ENCODE measurements at places on chromosomes 2 and 18. TPM values are rescaled to one million over a fixed set of nuclear protein-coding genes. Genes with fewer than 3 reads are reported as not detected.

DNA sequence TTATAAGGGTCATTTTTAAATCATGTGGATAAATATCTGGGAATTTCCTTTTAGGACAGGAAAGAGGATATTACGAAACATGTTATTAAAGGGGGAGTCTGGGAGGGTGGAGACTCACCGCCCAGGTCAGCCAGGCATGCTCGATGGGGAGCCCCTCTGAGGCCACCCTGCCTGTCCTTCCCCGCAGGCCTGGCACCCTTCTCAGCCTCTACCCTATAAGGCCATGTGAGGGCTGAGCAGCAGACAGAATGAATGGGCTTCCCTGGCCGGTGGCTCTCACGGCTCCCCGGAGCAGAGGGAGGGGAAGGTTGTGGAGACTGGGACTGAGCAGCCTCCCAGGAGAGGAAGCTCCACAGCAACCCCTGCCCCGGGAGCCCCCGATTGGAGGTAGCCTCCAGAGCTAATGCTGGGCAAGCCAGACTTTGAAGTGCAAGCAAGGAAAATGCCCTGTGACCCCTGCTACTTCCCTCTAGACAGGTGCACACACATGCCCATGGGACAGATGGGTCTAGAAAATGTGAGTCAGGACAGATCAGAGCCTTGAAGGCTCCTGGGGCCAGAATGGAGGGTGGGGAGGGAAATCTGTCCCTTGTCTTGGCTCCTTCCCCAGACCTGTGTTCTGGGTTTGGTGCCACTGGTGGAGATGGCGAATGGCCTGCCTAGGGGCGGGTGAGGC lies 13.2 kb upstream of the ARMC9 start:
- H3K27ac ChIP-seq, result no peak overlapping the region
- no peaks in the 10 kb centered on the region for H3K4me1 ChIP-seq
- peaks cover 11% of the 10 kb centered on the region for H3K27me3 ChIP-seq

GRCh38 chr2:120983344-120983743 lies 247.7 kb downstream of the GLI2 start:
- H3K4me3 ChIP-seq, result no peak overlapping the region
- DNase-seq, result no peak
- H3K27ac ChIP-seq, result no peak overlapping the region
- no peaks in the 10 kb centered on the region for H3K36me3 ChIP-seq

GRCh38 chr2:113910110-113910717 lies 20.3 kb downstream of the ACTR3 start:
- H3K4me3 ChIP-seq, result no peak overlapping the region
- H3K4me1 ChIP-seq, result peaks cover 73% of the 10 kb centered on the region
- peak; percentile 85 for DNase-seq
- peak overlapping the region; percentile 84 for H3K27ac ChIP-seq
- H3K27me3 ChIP-seq, result no peaks in the 10 kb centered on the region

DNA sequence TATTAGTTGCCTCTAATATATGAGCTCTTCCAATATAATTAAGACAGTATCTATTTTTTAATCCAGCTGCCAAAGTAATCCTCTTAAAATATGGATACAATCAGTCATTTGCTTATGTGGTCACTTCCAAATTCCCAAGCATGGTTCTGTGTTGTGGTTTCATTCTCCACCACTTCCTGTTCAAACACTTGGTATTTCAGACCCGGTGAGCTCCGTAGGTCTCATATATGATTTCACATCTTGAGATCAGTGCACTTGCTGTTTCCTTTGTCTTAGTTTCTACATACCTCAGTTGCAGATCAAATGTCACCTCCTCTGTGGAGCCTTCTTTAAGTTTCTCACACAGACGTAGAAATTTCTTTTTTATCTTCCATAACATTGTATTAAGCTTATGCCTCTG lies 254.2 kb downstream of the KCNS3 start:
- no peak for DNase-seq
- H3K27me3 ChIP-seq, result peaks cover 3% of the 10 kb centered on the region
- H3K36me3 ChIP-seq, result no peaks in the 10 kb centered on the region
- no peaks in the 10 kb centered on the region for H3K4me1 ChIP-seq

DNA sequence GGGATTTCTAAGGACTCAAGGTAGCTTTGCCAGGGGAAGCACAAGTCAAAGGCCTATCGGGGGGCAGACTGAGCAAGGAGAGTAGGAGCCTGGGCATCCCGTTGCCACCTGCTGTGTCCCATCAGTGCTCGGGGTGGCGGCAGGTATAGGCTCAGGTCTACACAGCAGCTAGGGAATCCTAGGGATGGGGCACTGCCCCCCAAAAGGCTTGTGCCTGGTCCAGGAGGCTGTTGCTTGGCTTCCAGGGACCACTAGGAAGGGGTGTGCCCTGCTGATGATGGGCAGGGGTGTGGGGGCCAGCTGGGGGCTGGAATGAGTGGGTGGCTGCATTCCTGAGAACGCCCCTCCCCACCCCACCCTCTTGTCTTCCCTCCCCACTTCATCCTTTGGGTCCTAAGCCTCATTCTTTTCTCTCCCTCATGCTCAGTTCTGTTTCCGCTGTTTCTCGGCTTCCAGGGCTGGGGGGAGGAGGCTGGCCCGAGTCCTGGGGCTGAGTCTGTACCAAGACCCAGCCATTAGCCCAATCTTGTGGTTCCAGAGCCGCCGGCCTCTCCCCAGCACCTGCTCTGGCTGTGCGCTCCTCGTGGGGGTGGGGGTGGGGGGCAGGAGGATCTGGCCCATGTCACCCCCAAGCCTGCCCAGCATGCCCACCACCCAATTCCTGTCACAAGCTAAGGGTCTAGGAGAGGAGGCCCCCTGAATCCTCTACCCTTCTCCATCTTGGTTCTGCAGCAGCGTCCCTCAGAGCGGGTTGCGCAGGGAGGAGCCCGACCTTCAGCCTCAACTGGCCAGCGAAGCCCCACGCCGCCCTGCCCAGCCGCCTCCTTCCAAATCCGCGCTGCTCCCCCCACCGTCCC lies 12.8 kb downstream of the SPEG start:
- H3K27me3 ChIP-seq, result peaks cover 18% of the 10 kb centered on the region
- H3K36me3 ChIP-seq, result no peaks in the 10 kb centered on the region
- H3K4me3 ChIP-seq, result no peak overlapping the region
- H3K4me1 ChIP-seq, result peaks cover 4% of the 10 kb centered on the region
- no peak for DNase-seq

- H3K36me3 ChIP-seq, result peaks cover 46% of the 10 kb centered on the region
- no peaks in the 10 kb centered on the region for H3K4me1 ChIP-seq
- DNase-seq, result no peak
- no peaks in the 10 kb centered on the region for H3K27me3 ChIP-seq
Measured at GRCh38 chr18:22946846-22947245, 13.7 kb downstream of the RBBP8 start.

GRCh38 chr18:63539904-63540510 lies 2.2 kb upstream of the SERPINB12 start:
- H3K4me1 ChIP-seq, result no peaks in the 10 kb centered on the region
- H3K27me3 ChIP-seq, result peaks cover 9% of the 10 kb centered on the region
- no peak overlapping the region for H3K4me3 ChIP-seq
- DNase-seq, result no peak
- no peaks in the 10 kb centered on the region for H3K36me3 ChIP-seq

DNA sequence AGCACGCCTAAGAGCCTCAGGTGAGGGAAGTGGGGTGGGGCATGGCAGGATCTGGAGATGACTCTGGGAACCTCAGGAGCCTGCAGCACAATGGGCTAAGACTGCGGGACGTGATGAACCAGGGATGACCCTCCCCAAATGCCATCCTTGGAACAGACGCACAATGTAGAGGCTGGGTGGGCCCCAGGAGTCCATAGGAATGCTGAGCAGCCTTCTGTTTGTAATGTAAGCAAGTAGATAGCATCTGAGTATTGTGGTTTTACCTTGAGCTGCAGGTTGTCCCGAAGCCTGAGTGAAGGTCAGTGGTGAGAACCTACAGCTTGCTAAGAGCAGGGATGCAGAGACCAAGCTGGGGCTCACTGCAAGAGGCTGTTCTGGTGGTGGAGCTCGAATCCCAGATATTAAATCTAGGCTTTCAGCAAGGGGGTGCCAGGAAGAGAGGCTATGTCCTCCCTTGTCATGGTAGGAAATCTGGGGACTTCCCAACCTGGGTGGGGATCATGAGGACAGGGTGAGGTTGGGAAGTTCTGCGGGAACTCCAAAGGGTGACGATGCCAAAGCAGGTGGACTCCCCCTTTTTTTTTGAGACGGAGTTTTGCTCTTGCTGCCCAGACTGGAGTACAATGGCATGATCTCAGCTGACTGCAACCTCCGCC lies 5.8 kb downstream of the SCTR start:
- H3K27me3 ChIP-seq, result peaks cover 30% of the 10 kb centered on the region
- H3K4me3 ChIP-seq, result no peak overlapping the region
- H3K27ac ChIP-seq, result no peak overlapping the region
- H3K4me1 ChIP-seq, result no peaks in the 10 kb centered on the region

- H3K27ac ChIP-seq, result no peak overlapping the region
- no peak overlapping the region for H3K4me3 ChIP-seq
- no peaks in the 10 kb centered on the region for H3K4me1 ChIP-seq
Measured at GRCh38 chr18:37055137-37055802, 226.3 kb downstream of the KIAA1328 start.

GRCh38 chr2:196992466-196992865 lies 66.0 kb upstream of the PGAP1 start:
- H3K36me3 ChIP-seq, result peaks cover 34% of the 10 kb centered on the region
- no peaks in the 10 kb centered on the region for H3K27me3 ChIP-seq
- H3K4me1 ChIP-seq, result peaks cover 55% of the 10 kb centered on the region
- no peak for DNase-seq

DNA sequence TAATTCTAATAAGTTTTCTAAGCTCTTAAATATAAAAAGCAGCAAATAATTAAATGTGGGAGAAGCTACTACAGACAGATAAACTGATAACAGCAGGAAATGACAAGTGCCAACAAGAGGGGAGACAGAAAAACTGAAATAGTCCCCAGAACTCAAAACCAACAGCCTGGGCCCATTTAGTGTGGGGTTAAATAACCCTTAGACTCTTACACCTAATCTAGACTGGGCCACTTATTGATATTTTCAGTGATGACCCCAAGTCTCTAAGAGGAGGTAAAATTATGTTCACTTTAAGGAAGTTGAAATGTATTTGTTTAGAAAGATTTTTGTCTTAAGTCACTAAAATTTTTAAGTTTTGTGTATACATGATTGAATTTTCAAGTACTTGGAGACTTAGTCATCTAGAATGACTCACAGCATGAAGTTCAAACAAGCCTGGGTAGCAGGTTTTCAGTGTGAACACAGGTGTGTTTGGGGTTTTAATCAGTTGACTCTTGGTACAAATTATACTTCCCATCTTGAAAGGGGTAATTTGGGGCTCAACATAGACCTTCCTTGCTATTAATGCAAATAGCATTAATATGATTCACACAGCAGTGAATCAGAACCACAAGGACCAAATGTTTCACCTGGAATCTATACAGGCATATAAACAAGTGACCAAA lies 54.9 kb upstream of the MYO3B start:
- no peak for DNase-seq
- H3K27ac ChIP-seq, result no peak overlapping the region
- H3K27me3 ChIP-seq, result peaks cover 15% of the 10 kb centered on the region
- H3K4me3 ChIP-seq, result no peak overlapping the region

DNA sequence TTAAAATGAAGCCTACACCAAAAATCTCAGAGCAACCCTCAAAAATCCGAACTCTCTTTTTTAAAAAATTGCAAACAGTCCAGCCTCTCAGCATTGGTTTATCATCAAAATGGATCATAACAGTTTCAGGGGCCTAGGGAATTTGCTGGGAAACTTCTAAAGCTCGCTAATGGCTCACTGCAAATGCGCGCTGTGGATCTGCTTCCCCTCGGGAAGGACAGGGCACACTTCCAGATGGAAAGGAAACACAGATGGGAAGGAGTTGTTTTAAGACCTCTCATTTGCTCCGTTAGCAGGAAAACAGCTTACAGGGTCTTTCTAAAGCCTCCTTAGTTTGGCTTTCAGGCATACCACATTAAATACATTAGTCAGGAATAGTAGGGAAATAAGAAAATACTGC lies 27.2 kb downstream of the FECH start:
- H3K27ac ChIP-seq, result no peak overlapping the region
- H3K4me3 ChIP-seq, result no peak overlapping the region

GRCh38 chr2:32523686-32524085 lies 104.2 kb upstream of the TTC27 start:
- H3K4me1 ChIP-seq, result no peaks in the 10 kb centered on the region
- H3K27ac ChIP-seq, result no peak overlapping the region
- no peaks in the 10 kb centered on the region for H3K27me3 ChIP-seq
- H3K4me3 ChIP-seq, result no peak overlapping the region
- H3K36me3 ChIP-seq, result peaks cover 34% of the 10 kb centered on the region
- no peak for DNase-seq

The POTEI gene
- total RNA-seq, result not detected

The DNAH7 gene
- total RNA-seq, result not detected

The NLRC4 gene
- total RNA-seq, result not detected

The ACVR2A gene
- total RNA-seq, result 6.0 TPM

The GYPC gene
- total RNA-seq, result 150 TPM

The ZSWIM2 gene
- total RNA-seq, result not detected

The IMPA2 gene
- 28.9 TPM for total RNA-seq

The ACTR2 gene
- 358 TPM for total RNA-seq

The POTEF gene
- not detected for total RNA-seq

The CFC1 gene
- total RNA-seq, result not detected

Data from activated naive CD4-positive, alpha-beta T cell treated with anti-CD3 and anti-CD28 coated beads for 36 hours (primary cell).